ENCODE measurements at places on chromosomes 11 and 22. TPM values are rescaled to one million over a fixed set of nuclear protein-coding genes. Genes with fewer than 3 reads are reported as not detected.
A peak's percentile ranks its signal among the peaks of the same experiment; 100 is the strongest.

DNA sequence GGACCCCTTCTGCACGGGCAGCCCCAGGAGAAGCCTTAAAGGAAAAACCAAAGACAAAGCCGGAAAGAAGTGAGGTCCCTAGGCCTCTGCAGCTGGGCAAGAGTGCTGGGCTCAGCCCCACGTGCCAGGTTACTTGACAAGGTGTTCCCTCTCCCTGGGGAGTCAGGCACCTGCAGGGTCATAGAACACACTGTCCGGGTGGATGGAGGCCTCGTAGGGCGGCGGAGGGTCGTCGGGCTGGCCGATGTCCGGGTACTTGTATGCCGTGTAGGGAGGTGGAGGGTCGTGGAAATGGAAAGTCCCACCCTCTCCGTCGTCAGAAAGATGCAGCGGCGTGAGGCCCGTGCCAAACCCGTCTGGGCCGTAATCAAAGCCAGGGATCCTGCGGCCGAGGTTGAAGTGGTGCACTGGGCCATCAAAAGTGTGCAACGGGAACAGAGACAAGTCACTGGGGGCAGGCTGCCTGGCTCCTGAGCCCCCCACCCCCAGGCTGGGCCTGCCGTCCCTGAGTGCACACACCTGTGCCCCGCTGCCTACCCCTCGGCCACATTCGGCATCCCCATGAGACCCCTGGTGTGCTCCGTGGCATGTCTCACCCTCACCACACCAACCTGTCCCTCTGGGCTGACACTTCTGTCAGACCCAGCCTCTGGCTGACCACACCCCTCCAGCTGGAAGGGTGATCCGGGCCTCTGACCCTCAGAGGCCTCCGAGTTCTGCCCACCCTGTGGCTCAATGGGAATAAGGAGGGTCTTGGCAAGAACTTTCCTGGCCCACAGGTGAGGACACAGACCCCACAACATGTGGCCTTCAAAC lies 81.1 kb downstream of the DGCR2 start:
- no peak overlapping the region for H3K4me3 ChIP-seq
- H3K27ac ChIP-seq: no peak overlapping the region
- no peaks in the 10 kb centered on the region for H3K27me3 ChIP-seq
- no peak for DNase-seq
- no peaks in the 10 kb centered on the region for H3K4me1 ChIP-seq
- H3K36me3 ChIP-seq: peaks cover 6% of the 10 kb centered on the region

GRCh38 chr22:28006271-28006670 lies 87.2 kb upstream of the PITPNB start:
- H3K4me1 ChIP-seq: no peaks in the 10 kb centered on the region
- no peaks in the 10 kb centered on the region for H3K27me3 ChIP-seq
- no peaks in the 10 kb centered on the region for H3K36me3 ChIP-seq
- H3K4me3 ChIP-seq: no peak overlapping the region
- DNase-seq: no peak

DNA sequence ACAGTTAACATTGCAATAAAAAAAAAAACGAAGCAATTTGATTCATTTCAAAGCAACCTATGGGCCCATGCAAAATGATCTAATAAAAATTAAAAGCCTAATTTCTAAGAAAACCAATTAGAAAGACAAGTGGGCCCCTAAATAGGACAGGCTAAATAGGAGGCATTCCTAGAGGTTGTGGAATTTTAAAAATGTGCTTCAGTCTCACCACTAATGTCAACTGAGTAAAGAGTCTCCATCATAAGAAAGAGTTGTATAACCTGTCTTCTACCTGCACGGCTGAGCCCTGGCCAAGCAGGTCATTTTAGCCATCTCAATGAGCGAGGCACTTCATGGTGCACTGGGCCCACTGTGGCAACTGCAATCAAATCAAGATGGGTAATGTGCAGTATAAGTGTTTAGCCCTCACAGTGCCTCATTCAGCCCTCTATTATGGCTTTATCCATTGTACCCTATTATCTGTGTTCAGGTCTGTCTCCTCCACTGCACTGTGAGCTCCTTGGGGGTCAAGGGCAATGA lies 76.4 kb downstream of the PRSS23 start:
- H3K27me3 ChIP-seq: no peaks in the 10 kb centered on the region
- H3K27ac ChIP-seq: no peak overlapping the region
- no peak overlapping the region for H3K4me3 ChIP-seq
- H3K36me3 ChIP-seq: no peaks in the 10 kb centered on the region
- DNase-seq: no peak

DNA sequence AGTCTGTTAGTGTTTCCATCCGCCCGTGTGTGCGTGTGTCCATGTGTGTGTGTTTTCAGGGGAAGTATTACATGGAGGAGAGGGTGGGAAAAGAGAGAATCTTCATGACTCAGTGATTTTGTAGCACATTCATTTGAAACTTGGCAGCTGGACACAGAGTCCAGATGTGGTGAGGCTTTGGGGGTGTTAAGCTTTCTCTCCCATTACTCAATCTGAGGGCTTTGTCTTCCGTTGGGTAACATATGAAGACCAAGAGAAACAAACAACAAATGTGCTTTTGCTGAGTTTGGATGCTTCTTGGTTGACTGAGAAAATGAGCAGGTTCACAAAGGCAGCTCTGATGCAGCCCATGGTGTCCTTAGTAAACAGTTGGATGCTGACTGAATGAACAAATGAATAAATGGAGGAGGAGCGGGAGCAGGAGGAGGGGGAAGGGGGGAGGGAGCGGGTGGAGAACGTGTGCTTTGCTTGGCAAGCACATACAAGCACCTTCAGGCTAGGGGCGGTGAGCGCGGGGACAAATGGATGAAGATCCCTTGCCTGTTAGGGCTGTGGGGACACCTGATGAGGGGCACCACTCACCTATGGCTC lies 104.3 kb downstream of the ST3GAL4 start:
- H3K4me1 ChIP-seq: no peaks in the 10 kb centered on the region
- DNase-seq: no peak
- H3K4me3 ChIP-seq: no peak overlapping the region

DNA sequence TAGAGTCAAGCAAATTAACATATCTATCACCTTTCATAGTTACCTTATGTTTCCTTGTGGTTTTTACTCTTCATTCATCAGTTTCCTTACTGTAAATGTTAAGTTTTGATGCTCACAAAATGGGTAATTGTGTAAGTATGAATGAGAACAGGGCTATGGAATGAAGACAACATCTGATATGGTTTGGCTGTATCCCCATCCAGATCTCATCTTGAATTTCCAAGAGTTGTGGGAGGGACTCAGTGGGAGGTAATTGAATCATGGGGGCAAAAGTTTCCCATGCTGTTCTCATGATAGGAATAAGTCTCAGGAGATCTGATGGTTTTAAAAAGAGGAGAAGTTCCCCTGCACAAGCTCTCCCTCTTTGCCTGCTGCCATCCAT lies 107.6 kb downstream of the CCDC34 start:
- no peaks in the 10 kb centered on the region for H3K4me1 ChIP-seq
- no peaks in the 10 kb centered on the region for H3K27me3 ChIP-seq
- no peak for DNase-seq
- no peak overlapping the region for H3K27ac ChIP-seq
- no peaks in the 10 kb centered on the region for H3K36me3 ChIP-seq

DNA sequence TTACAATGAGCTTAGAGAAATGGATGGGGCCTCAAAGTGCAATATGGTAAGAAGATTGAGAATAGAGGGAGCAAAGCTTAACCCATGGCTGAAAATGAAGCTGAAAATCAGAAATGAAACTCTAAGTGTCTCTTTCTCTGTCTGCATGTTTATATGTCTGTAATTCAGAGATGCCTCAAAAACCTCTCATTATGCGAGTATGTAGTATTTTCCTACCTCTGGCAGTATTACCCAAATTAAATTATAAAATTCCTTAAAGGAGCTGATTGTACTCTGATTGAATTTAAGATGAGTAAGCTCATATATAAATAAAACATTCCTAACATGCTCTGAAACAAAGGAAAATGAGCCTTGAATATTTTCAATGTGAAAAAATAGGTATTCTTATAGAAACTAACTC lies 39.8 kb upstream of the PRSS23 start:
- no peaks in the 10 kb centered on the region for H3K27me3 ChIP-seq
- no peaks in the 10 kb centered on the region for H3K4me1 ChIP-seq
- no peak overlapping the region for H3K4me3 ChIP-seq
- no peak overlapping the region for H3K27ac ChIP-seq
- no peak for DNase-seq

- no peak overlapping the region for H3K4me3 ChIP-seq
- H3K27me3 ChIP-seq: 0 out of 2 replicates have a peak, but pooled peaks cover 3% of the 10 kb centered on the region
- no peaks in the 10 kb centered on the region for H3K4me1 ChIP-seq
- no peak overlapping the region for H3K27ac ChIP-seq
Observed at GRCh38 chr11:84906995-84907394, 720.1 kb downstream of the DLG2 start.

DNA sequence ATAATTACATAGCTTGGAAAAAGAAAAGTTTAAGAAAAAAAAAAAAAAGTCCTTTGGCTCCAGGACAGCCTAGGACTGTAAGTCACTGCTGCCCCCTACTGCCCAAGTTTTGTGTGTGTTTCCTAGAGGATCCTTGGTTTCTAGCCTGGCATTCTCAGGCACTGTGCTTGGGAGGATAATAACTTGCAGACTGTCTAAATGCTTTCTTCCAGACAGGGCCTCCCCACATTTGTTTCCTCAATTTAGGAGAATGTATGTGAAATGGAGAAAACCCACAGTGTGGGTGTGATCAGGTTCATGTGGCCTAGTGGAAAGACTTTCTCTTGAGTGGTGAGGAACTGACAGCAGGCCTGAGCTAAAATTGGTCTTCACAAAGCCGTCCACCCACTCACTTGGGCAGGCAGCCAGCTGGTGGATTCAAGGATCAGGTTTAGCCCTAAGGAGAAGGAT lies 191.0 kb downstream of the NAV2 start:
- H3K27ac ChIP-seq: no peak overlapping the region
- no peaks in the 10 kb centered on the region for H3K36me3 ChIP-seq
- peak; percentile 62 for DNase-seq
- no peaks in the 10 kb centered on the region for H3K27me3 ChIP-seq
- H3K4me1 ChIP-seq: peaks cover 3% of the 10 kb centered on the region

- 0 out of 2 replicates have a peak, but pooled peaks cover 3% of the 10 kb centered on the region for H3K4me1 ChIP-seq
- H3K27me3 ChIP-seq: no peaks in the 10 kb centered on the region
- no peak for DNase-seq
- H3K4me3 ChIP-seq: no peak overlapping the region
Observed at GRCh38 chr22:29870574-29870973, 12.4 kb upstream of the MTMR3 start.

DNA sequence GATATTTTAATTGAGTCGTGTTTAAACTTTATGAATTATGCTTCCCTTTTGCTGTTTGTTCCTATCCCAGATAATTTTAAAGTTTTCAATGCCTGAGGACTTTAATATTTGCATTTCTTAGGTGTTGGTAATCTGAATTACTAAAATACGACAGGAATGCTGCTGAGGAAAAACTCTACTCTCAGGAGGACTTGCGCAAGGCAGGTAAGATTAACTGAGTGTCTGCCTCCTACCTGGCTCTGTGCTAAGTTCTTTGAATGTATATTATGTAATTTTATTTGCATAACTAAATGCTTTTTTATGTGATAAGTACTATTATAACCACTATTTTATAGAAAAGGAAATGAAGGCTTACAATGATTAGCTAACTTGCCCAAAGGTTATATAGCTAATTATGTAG lies 2.7 kb upstream of the KCNA4 start:
- H3K4me3 ChIP-seq: no peak overlapping the region
- H3K27me3 ChIP-seq: no peaks in the 10 kb centered on the region
- no peaks in the 10 kb centered on the region for H3K36me3 ChIP-seq
- H3K4me1 ChIP-seq: no peaks in the 10 kb centered on the region
- no peak overlapping the region for H3K27ac ChIP-seq

- no peaks in the 10 kb centered on the region for H3K27me3 ChIP-seq
- H3K27ac ChIP-seq: no peak overlapping the region
- H3K4me1 ChIP-seq: peaks cover 15% of the 10 kb centered on the region
- no peak overlapping the region for H3K4me3 ChIP-seq
- H3K36me3 ChIP-seq: no peaks in the 10 kb centered on the region
- no peak for DNase-seq
Observed at GRCh38 chr11:129969920-129970319, 32.7 kb downstream of the PRDM10 start.

- H3K36me3 ChIP-seq: no peaks in the 10 kb centered on the region
- H3K27me3 ChIP-seq: no peaks in the 10 kb centered on the region
- DNase-seq: no peak
- no peaks in the 10 kb centered on the region for H3K4me1 ChIP-seq
Observed at GRCh38 chr22:38524429-38524828, 18.3 kb upstream of the DDX17 start.

DNA sequence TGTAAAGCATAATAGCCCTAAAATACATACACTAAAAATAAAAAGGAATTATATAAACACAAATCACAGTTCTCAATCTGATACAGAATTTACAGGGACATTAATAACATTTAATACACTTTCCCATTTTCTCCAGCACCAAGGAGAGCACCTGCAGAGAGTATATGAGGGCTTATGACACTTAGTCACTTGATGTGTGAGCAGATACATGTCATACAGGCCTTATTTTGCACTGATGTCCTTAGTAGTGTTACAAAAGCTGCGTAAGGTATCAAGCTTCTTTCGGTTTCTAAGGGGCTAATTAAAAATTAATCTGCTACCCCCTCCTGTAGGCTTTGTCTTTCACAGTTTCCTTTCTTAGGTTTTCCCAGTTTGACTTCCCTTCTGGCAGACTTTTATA lies 61.3 kb downstream of the TRIM44 start:
- H3K4me3 ChIP-seq: no peak overlapping the region
- H3K36me3 ChIP-seq: no peaks in the 10 kb centered on the region
- no peaks in the 10 kb centered on the region for H3K4me1 ChIP-seq
- DNase-seq: no peak

DNA sequence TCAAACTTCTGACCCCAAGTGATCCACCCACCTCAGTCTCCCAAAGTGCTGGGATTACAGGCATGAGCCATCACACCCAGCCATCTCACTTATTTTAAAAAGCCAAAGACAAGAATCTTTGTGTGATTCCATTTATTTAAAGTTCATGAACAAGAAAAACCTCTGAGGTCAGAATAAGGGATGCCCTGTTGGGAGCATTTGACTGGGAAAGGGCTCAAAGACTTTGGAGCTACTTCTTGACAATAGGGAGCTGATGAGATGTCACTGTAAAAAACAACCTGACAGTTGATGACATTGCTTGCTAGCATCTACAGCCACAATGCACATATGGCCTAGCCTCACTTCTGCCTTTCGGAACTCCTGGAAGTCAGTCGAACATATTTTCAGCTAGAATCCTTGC lies 5.1 kb upstream of the ZNF280B start:
- no peaks in the 10 kb centered on the region for H3K36me3 ChIP-seq
- no peak overlapping the region for H3K4me3 ChIP-seq
- DNase-seq: no peak
- peaks cover 6% of the 10 kb centered on the region for H3K4me1 ChIP-seq
- H3K27me3 ChIP-seq: no peaks in the 10 kb centered on the region

The AMOTL1 gene
- total RNA-seq: 27.6 TPM

The PRAME gene
- total RNA-seq: 28.4 TPM

The TUG1 gene
- 45.0 TPM for total RNA-seq

The KCNC1 gene
- 0.12 TPM for total RNA-seq

The OR6X1 gene
- not detected for total RNA-seq

The BANF1 gene
- total RNA-seq: 356 TPM

The MPPED2 gene
- total RNA-seq: not detected

The CST6 gene
- total RNA-seq: 68.1 TPM
